SJCRH30 (cell line): ENCODE measurements at places on chromosomes 13 and 19. TPM values are rescaled to one million over a fixed set of nuclear protein-coding genes. Genes with fewer than 3 reads are reported as not detected.

UBE2L5 gene
- not detected in 2 replicates for total RNA-seq

LSR gene
- 0.59 and 0.96 TPM in 2 replicates for total RNA-seq

GRCh38 chr13:50334944-50335343, 319.7 kb downstream of the KCNRG start:
- peak; percentile 45 for DNase-seq

GRCh38 chr19:23070353-23071146, 46.3 kb upstream of the ZNF730 start:
- DNase-seq: no peak

- no peak for DNase-seq
Measured at GRCh38 chr13:108104736-108105135, 110.6 kb downstream of the LIG4 start.

GRCh38 chr13:95275322-95276036, 25.8 kb downstream of the ABCC4 start:
- peak; percentile 70 for DNase-seq

GRCh38 chr13:99496184-99497142, 4.8 kb upstream of the TM9SF2 start:
- peak; percentile 93 for DNase-seq

DNA sequence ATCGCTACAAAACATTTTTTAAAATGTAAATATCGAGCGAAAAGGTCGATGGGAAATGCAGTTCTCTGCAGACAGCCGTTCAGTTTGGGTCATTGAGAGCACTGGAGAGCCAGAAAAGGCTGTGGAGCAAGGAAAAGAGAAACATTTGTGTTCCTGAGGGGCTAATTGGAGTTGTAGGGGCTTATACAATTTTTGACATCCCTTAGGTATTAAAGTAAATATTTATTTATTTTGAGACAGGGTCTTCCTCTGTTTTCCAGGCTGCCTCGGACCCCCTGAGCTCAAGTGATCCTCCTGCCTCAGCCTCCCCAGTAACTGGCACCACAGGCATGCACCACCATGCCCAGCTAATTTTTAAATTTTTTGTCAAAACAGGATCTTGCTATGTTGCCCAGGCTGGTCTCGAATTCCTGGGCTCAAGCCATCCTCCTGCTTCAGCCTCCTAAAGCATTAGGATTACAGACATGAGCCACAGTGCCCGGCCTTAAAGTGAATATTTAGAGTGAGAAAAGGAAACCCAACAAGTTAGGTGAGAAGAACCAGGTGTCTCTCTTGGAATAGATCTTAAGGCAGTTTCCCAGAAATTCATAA, 825 bp upstream of the YIF1B start:
- no peak for DNase-seq

DNA sequence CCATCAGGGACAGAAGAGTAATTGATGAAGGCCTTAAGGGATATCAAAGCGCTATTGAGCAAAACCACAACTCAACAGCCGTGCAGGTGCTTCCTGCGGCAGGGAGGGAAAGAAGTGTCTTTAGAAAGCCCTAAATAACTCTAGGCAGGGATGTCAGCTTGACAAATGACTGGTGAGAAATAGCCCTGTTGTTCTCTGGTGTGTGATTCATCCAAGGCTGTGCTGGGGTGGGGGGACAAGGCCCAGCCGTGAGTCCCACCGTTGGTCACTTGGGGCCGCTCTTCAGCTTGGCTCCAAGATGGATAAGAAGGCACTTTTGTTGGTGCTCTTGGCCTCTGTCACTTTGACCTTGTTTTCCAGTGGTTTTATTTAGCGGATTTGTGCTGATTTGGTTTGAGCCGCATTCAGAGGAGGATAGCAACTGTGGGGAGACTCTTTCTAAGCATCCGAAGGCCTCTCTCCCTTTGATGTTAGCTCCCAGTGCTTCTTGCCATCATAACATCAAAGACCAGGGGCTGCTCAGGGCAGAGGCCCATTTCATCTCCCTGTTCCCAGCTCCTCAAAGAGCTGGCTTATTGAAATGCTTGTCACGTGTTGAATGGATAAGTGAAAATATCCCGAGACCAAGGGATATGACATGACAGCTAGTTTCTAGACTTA, 130.3 kb upstream of the SERP2 start:
- peak; percentile 51 for DNase-seq

- no peak for DNase-seq
Measured at GRCh38 chr13:106109391-106109791, 426.1 kb downstream of the EFNB2 start.

DNA sequence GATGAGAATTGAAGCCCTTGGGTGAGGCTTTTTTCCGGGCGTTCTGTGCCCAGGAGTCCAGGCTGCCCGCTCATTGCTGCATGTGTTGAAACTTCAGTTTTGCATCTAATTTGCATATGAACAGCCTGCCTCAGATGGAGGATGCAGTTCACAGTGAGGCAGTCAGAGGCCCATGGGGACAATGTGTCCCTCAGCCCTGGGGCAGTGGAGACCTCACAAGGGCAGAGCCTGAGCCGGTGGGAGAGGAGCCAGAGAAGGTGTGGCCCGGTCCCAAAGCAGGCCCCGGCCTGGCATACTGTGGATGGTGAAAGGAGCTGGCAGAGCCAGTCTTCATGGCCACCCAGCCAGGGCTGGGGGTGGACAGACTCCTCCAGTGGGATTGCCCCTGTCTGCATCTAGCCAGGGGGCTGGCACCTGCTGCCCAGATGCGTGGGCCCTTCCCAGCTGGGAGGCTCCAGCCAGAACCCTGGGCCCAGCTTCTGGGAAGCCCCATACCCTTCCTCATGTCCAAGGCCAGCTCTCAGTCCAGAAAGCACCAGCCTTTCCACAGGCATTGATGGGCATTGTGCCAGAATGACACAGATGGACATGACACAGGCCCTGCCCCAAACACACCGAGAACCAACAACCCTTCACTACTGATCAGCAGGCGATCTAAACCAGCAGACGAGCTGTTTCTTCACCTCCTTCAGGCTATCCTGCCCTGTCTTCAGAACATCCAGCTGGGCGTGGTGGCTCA, 32.9 kb upstream of the KCTD15 start:
- DNase-seq: no peak

TSKS gene
- not detected in 2 replicates for total RNA-seq

DNA sequence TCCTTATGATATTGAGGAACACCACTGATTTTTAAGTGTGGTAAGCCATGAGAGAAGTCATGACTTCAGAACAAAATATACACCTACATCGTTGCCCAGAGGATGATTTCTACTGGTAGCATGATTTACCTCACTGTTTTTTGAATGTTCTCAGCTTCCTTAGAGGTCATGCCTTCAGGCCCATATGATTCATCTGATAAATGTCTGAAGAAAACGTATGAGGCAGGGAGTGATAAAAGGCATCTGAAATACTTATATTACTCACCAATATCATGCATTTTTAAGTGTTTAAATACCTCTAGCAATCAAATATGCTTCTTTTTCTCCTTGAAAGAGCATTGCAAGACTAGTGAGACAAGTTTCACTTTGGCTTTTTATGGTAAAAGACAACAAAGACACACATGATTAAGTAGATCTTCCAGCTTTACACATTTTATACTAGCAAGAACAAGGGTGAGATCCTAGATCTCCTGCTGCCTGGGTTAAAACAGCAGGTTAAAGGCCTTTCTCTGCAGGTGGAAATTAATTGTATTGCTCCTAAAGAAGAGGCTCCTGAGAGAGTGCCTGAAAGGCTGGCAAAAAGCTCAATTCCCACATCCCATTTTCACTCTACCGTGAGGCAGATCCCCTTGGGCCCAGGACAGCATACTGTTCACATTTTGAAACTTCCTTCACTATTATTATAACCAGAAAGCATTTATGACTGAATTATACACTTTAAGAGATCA, 432.4 kb downstream of the SLITRK1 start:
- DNase-seq: no peak

GRCh38 chr19:48006762-48007161, 12.3 kb downstream of the ELSPBP1 start:
- peak; percentile 7 for DNase-seq

F7 gene
- total RNA-seq: not detected in 2 replicates

DNA sequence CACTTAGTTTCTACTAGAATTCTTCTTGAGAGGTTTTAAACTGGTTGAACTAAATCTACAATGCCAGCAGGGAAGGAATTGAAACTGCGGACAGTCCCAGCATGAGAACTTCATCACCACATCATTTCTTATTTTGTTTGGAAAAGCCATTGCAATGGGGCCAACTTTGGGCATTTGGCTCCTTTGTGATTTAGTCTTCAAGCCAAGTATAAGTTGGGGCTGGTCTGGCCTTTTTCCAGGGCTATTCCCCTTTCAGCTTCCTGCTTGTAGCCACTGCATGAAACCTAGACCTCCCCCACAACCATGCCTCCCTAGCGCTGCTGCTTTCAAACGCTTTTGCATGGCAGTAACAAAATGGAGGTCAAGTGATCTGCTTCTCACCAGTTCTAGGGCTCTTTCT, 142.3 kb downstream of the RGCC start:
- no peak for DNase-seq

GRCh38 chr13:84200971-84201370, 318.7 kb upstream of the SLITRK1 start:
- DNase-seq: no peak

RFPL4A gene
- total RNA-seq: 1.1 TPM in 2 replicates

DNA sequence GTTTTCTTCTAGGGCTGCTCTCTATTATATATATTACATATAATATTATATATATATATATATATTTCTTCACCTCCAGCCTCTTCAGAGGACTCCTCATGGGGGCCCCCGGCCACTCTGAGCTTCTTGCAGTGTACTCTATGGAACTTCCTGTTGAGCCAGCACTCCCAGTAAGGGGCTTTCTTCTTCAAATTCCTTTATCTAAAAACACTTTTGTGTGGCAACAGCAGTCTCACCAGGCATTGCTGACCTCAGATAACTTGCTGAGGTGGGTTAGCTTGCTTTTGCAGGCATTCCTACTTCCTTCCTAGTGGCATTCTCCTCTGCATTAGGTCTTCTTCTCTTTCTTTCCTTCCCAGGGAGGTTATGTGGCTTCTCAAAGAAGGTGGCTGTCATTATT, 381.5 kb downstream of the MYO16 start:
- DNase-seq: no peak

- DNase-seq: no peak
Measured at GRCh38 chr13:52812941-52813340, 35.5 kb downstream of the PCDH8 start.

- DNase-seq: peak; percentile 40
Measured at GRCh38 chr19:19406878-19407632, 1.6 kb downstream of the GATAD2A start.

FREM2 gene
- total RNA-seq: 4.3 and 4.7 TPM in 2 replicates

ZNF600 gene
- total RNA-seq: 2.5 and 3.3 TPM in 2 replicates

GRCh38 chr19:18117692-18118378, 20.3 kb downstream of the MAST3 start:
- peak; percentile 88 for DNase-seq

DNA sequence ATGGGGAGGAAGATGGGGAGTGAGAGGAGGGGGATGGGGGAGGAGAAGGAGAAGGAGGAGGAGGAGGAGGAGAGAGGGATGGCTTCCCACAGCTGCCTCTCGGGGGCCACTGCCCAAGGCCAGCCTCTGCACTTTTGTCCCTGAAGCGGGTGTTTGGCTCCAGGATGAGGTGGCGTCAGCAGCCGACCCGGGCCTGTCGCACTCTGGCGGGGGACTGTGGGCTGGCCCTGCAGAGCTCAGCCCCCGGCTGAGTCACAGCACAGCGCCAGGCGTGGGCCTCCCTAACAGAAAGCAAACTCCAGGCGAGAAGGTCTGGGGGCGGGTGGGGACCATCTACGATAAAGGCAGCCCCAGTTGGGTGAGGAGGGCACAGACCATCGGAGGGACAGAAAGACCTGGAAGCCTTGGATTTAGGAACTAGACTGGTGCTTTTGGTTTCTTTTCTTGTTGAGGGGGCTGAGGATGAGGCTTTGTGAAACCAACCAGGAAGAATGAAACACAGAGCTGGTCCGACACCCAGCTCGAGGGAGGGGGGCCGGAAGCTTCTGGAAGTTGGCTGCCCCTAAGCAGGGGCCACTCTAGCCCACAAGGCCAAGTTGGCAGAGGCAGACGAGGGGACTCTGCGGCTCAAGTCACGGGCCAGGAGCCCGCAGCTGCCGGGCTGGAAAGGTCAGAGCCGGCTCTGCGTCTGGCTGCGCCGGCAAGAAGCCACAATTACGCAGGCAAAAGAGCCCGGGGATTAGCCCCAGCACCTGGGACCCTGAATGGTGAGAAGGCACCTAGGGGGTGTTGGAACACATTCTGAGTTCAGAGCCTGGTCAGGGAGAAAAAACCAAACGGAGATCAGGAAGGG, 18.2 kb downstream of the LSM4 start:
- peak; percentile 85 for DNase-seq

DNA sequence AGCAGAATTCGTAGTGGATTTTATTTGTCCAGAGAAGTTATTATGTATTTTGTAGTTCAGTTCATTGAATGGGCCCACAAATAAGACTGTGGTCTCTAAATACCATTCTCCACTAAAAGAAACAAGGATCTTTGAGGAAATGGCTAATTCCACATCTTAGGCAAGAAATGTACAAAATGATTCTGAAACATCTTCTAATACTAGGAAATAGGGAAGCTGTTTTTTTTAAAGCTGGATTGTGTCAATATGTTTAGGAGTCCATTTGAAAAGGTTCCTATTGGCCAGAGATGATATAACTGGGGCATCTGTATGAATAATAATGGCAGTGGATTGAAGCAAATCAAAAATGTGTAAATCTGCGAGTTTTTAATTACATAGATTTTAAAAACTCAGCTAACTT, 88.5 kb upstream of the SIAH3 start:
- DNase-seq: no peak

SIGLEC5 gene
- total RNA-seq: not detected in 2 replicates

DNA sequence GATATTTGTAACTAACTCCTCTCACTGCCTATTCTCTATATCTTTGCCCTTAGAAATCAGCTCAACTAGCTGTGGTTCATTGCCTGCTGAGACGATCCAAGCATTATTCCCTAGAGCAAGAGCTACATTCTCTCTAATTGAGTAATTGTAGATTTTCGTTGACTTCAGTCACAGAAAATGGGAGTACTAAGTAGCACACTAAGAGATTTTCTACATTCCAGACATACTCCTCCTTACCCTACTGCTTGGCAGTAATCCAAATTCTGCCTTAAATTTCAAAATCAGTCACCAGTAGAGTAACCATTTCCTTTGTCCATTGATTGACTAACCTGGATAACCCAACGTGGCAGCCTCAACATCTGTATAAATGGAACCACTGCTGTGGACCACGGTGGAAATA, 1786.8 kb downstream of the SLITRK5 start:
- DNase-seq: peak; percentile 8

DNA sequence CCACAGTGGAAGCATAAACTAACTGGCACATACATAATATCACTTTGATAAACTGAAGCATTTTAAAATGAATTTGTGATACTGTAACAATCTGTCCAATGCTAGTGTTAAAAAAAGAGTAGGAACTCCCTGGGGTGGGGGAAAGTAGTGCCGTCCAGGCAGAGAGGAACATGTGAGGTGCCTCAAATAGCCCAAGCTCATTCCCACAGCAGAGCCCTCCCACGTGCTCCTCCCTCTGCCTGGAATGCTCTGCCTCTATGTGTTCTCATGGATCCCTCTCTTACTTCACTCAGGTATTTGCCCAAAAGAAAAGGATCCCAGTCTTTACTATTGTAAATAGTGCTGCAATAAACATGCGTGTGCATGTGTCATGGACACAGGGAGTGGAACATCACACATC, 188.1 kb downstream of the NHLRC3 start:
- DNase-seq: no peak

GRCh38 chr13:27104606-27105005, 67.0 kb downstream of the USP12 start:
- DNase-seq: no peak

SYCN gene
- total RNA-seq: not detected in 2 replicates

LYPD3 gene
- total RNA-seq: not detected in 2 replicates
